NCI-H460 (cell line): ENCODE measurements at places on chromosomes 7 and 10. TPM values are rescaled to one million over a fixed set of nuclear protein-coding genes. Genes with fewer than 3 reads are reported as not detected.

The AEBP1 gene
- not detected in 2 replicates for total RNA-seq

The ZNF425 gene
- total RNA-seq = 0.26 and 0.87 TPM in 2 replicates

The TRPV6 gene
- total RNA-seq = not detected in 2 replicates

The TCERG1L gene
- total RNA-seq = 0.12 and 0.27 TPM in 2 replicates

GRCh38 chr7:158448430-158449100, 139.1 kb downstream of the PTPRN2 start:
- no peak for DNase-seq
